ENCODE measurements at places on chromosomes 2 and 18. TPM values are rescaled to one million over a fixed set of nuclear protein-coding genes. Genes with fewer than 3 reads are reported as not detected.
A peak's percentile ranks its signal among the peaks of the same experiment; 100 is the strongest.

- H3K4me3 ChIP-seq, result no peak overlapping the region
- no peaks in the 10 kb centered on the region for H3K27me3 ChIP-seq
- H3K27ac ChIP-seq, result no peak overlapping the region
- peaks cover 3% of the 10 kb centered on the region for H3K4me1 ChIP-seq
- no peaks in the 10 kb centered on the region for H3K36me3 ChIP-seq
Measured at GRCh38 chr2:10352361-10352760, 49.7 kb downstream of the HPCAL1 start.

DNA sequence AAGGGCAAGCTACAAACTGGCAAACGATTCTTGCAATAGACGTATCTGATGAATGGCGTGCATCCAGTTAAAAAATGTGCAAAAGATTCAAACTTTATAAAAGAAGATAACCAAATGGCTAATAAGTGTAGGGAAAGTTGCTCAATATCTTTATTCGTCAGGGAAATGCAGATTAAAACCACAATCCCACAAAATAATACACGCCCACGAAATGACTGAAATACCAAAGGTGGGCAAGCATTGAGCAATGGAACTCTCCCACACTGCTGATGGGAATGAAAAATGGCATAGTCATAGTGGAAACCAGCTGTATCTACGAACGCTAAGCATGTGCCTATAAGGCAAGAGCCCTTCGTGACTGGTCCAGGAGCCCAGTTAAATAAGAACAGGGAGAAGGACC, 168.6 kb upstream of the SIX2 start:
- no peak overlapping the region for H3K4me3 ChIP-seq
- no peak overlapping the region for H3K27ac ChIP-seq
- no peaks in the 10 kb centered on the region for H3K4me1 ChIP-seq
- no peak for DNase-seq
- H3K27me3 ChIP-seq, result no peaks in the 10 kb centered on the region

GRCh38 chr2:205482399-205483081, 199.8 kb upstream of the NRP2 start:
- no peak overlapping the region for H3K4me3 ChIP-seq
- no peaks in the 10 kb centered on the region for H3K27me3 ChIP-seq
- no peaks in the 10 kb centered on the region for H3K36me3 ChIP-seq
- no peak for DNase-seq

DNA sequence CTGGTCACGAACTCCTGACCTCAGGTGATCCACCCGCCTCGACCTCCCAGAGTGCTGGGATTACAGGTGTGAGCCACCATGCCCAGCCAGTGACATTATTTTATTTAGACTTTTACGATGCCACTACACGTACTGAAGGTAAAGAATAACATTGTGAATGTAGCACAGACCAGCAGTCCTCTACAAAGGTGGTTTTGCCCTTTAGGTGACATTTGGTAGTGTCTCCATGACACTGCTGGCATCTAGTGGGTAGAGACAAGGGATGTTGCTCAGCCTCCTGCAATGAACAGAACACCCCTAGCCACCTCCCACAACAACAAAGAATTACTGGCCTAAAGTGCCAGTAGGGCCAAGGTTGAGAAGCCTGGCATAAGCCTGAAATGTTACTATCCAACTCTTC, 69.5 kb downstream of the MYOM1 start:
- DNase-seq, result no peak
- H3K27me3 ChIP-seq, result no peaks in the 10 kb centered on the region
- H3K27ac ChIP-seq, result no peak overlapping the region
- peaks cover 5% of the 10 kb centered on the region for H3K36me3 ChIP-seq

DNA sequence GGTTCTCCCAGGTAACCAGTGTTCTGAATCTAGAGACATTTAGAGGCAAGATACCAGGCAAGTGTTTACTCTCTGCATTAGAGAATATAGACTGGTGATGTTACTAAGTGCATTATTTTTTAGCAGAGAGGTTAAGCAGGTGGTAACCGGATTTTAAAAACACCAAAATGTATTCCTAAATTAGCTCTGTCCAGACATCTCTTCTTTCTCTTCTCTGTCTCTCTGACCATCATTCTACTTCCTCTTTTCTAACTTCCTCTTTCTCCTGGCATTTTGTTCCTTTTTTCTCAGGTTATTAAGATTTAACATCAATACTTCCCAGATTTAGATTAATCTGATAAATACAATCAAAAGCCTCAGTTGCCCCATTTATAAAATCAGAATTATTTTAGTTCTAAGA, 31.7 kb upstream of the DYNC1I2 start:
- H3K27me3 ChIP-seq, result no peaks in the 10 kb centered on the region
- H3K27ac ChIP-seq, result no peak overlapping the region
- no peaks in the 10 kb centered on the region for H3K4me1 ChIP-seq

GRCh38 chr18:67359873-67360838, 156.4 kb downstream of the DSEL start:
- no peaks in the 10 kb centered on the region for H3K27me3 ChIP-seq
- no peaks in the 10 kb centered on the region for H3K36me3 ChIP-seq
- peak overlapping the region; percentile 89 for H3K27ac ChIP-seq
- peak overlapping the region; percentile 70 for H3K4me3 ChIP-seq
- DNase-seq, result peak; percentile 43

DNA sequence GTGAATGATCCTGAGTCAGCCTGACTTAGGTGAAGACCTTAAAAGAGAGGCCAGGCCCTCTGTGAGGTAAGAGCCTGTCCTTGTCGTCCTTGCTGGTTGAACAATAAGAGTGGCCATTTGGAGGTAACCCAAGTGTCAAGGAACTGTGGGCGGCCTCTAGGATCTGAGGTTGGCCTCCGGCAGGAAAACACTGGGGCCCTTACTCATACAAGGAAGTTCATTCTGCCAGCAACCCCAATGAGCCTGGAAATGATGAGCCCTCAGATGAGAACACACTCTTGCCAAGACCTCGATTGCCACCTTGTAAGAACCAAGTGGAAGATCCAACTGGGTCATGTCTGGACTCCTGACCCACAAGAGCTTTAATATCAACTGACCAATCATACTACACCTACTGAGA, 95.5 kb upstream of the LRATD1 start:
- H3K27me3 ChIP-seq, result no peaks in the 10 kb centered on the region
- DNase-seq, result no peak
- no peaks in the 10 kb centered on the region for H3K4me1 ChIP-seq
- H3K36me3 ChIP-seq, result no peaks in the 10 kb centered on the region
- H3K27ac ChIP-seq, result no peak overlapping the region

GRCh38 chr2:24466871-24467870, 23.9 kb upstream of the NCOA1 start:
- no peak for DNase-seq
- H3K27me3 ChIP-seq, result no peaks in the 10 kb centered on the region
- no peak overlapping the region for H3K27ac ChIP-seq
- H3K36me3 ChIP-seq, result no peaks in the 10 kb centered on the region

DNA sequence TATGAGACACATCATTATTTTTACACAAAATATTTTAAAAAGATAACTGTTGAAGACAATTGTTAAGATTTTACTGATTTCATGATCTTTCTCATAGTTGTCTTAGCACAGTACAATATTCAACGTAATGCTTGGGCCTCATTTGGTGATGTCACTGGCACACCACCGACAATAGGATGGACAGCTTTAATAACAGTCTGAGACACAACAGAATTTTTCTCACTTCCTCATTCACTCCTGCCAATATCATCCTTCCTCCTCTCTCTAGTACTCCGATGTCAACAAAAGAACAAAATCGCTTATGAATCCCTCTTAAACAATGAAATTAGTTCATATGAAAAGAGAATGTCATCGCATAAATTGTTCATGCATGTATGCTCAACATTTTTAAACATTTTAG, 461.9 kb upstream of the CDH7 start:
- H3K27ac ChIP-seq, result no peak overlapping the region
- H3K36me3 ChIP-seq, result no peaks in the 10 kb centered on the region
- no peak for DNase-seq
- H3K4me3 ChIP-seq, result no peak overlapping the region
- no peaks in the 10 kb centered on the region for H3K4me1 ChIP-seq

DNA sequence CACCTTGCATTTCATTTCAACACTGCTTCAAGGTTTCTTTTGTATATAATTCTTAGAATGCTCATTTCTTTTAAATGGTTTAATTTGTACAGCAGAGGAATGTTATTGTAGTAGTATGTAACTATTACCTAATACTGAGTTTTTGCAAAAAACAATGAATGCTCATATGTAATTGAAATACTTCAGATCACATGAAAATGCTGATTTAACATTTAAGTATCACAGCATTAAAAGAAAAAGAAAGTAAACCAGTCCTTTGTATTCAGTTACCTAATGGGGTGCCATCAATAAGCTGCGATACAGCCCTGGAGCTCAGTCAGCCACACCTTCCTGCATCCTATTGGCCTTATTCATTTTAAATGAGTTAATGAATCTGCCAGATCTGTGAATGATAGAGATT, 45.3 kb upstream of the ITM2C start:
- no peak for DNase-seq
- no peak overlapping the region for H3K4me3 ChIP-seq
- H3K27me3 ChIP-seq, result no peaks in the 10 kb centered on the region
- H3K27ac ChIP-seq, result no peak overlapping the region

DNA sequence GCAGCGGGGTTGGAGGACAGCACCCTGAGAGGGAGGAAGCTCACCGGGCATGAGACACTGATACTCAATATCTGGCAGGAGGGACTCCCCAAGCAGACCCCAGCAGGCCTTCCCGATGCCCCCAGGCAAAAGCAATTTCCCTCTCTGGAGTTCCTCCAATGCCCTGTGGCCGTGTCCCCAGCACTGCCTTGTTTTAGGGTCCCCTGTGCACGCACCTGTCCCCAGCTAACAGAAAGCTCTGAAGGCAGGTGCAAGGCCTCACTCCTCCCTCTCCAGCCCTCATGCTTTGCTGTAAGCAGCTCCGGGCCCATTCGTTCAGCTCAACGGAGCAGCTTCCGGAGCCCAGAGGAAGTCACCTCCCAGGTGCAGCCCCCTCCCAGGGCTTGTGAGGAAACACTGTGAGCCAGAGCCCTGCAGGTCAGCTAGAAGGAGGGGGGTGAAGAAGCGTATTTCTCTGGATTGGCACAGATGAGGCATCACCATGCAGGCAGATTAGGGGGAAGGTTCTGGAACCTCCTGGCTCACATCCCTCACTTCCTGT, 50.3 kb upstream of the ID2 start:
- no peak overlapping the region for H3K27ac ChIP-seq
- DNase-seq, result no peak
- no peak overlapping the region for H3K4me3 ChIP-seq
- no peaks in the 10 kb centered on the region for H3K36me3 ChIP-seq
- no peaks in the 10 kb centered on the region for H3K4me1 ChIP-seq

DNA sequence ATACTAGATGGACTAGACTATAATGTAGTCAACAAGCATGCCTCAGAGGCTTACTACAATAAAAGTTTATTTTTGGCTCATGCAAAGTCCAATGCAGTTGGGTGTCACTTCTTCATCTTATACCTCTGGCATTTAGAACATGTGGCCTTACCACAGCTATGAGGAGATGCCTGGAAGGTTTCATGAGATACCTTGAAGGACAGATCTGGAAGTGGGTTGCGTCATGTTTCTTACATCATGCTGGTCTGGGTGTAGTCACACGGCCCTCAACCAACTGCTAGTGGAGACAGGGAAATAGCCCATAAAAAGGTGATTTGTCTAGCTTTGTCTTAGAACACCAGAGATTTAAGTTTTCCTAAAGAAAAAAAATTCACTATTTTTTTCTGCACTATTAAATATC, 91.7 kb upstream of the MMADHC start:
- H3K4me3 ChIP-seq, result no peak overlapping the region
- no peaks in the 10 kb centered on the region for H3K27me3 ChIP-seq
- H3K4me1 ChIP-seq, result no peaks in the 10 kb centered on the region
- H3K36me3 ChIP-seq, result no peaks in the 10 kb centered on the region
- H3K27ac ChIP-seq, result no peak overlapping the region
- no peak for DNase-seq

DNA sequence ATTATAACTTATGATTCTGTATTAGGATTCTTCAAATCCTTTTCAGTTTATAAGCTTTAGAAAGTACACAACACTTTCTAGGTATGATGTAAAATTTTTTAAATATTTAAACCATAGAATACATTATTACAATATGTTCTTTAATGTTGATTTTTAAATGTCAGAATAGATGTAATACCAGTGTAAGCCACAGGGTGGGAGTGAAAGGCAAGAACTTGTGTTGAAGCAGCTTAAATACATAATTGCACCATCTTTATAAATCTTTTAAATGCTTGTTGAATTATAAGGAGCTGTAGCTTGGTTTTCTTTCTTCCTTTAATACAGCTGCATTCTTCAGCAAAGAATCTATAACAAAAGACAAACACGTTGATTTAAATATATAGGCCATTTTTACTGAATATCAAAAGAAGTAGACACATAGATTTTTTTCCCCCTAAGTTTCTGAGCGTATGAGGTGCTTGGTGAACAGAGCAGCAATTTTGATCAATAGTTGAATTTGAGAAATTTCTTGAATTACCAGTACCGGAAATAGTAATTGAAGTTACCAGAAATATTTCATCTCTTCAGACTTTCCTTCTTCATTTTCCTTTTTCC, 63.0 kb downstream of the TANK start:
- H3K27me3 ChIP-seq, result no peaks in the 10 kb centered on the region
- no peak overlapping the region for H3K27ac ChIP-seq
- H3K4me3 ChIP-seq, result no peak overlapping the region
- no peak for DNase-seq
- peaks cover 11% of the 10 kb centered on the region for H3K36me3 ChIP-seq

The ST6GAL2 gene
- total RNA-seq, result 71.1 TPM

The SGO2 gene
- 2.6 TPM for total RNA-seq

The TSPYL6 gene
- total RNA-seq, result 0.14 TPM

The NEURL3 gene
- not detected for total RNA-seq

The NOSTRIN gene
- total RNA-seq, result 5.3 TPM

The CACNB4 gene
- total RNA-seq, result 5.6 TPM

The ELOA2 gene
- total RNA-seq, result not detected

The EML6 gene
- 0.92 TPM for total RNA-seq

Data from thoracic aorta (tissue), 2 donors.